ENCODE measurements at places on chromosomes 3 and 15.

DNA sequence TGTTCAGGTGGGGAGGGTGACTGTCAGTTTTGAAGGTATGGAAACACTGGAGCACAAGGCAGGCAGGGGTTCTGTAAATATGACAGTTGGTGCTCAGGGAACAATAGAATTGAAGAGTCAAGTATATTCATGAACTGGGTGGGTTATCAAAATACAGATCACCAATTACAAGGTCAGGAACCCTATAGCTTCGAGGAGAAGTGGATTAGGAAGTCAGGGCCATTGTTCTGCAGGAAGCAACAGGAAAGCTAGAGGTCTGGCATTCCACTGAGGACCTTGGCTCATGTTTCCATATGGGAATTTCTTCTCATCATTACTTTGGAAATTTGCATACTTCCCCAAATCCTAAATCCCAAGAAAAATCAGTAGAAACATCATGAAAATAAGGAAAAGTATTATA, 125.9 kb downstream of the MYRIP start:
- DNase-seq, result no peak

- DNase-seq, result no peak
Measured at GRCh38 chr3:5437783-5438323, 250.3 kb downstream of the EDEM1 start.

DNA sequence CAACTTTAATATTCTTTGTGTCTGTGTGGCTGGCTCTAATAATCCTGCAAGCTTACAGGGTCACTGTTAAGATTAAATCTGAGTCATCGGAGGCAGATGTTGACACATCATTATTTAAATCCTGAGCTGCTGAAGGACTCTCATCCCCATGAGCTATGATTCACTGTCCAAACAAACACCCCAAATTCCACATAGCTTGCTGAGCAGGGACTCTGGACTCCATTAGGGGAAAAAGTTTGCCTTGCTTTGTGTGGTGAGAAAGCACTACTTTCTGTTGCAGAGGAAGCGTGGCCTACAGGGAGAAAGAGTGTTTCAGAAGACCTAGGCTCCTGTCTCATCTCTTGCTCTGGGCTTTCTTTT, 213.7 kb downstream of the PDCD6IP start:
- no peak for DNase-seq

DNA sequence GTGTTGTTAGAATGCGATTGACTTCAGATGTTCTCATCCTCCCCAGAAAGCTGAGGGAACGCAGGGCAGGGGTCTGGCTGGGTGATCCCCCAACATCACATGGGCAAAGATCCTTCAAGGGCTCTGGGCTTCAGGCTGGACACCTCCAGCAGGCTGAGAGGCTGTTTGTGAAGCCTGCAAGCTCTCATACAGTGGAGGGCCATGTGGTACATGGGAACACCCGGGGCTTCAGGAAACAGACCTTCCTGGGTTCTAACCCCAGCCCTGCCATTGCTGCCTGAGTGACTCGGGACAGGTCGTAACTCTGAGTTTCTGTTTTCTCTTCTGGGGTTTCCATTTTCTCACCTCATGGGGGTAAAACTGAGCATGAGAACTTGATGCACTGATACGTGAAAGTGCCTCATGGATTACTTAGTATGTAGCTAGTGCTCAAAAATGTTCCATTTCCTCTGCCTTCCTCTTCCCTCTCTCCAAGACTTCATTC, 81.2 kb downstream of the TLE3 start:
- DNase-seq, result no peak

GRCh38 chr15:101495334-101496197, 6.1 kb upstream of the PCSK6 start:
- no peak for DNase-seq

DNA sequence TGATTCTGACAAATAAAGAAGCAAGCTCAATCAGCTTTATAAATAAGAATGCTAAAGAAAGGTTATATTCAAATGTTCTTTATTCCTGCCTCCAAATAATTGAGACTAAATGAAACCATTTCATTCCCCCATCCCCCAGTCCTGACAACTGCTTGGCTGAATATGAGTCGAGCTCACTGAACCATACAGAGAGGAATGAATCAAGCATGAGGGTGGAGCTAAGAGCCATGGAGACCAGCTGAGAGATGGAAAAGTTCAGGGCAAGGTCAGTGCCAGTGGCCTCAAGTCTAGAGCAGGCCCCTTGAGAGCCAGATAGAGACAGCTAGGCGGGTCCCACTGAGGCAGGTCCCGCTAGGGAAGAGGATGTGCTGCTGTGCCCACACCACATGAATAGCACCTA, 188.7 kb upstream of the EIF1B start:
- no peak for DNase-seq

- no peak for DNase-seq
Measured at GRCh38 chr15:59244337-59244736, 37.7 kb downstream of the LDHAL6B start.

DNA sequence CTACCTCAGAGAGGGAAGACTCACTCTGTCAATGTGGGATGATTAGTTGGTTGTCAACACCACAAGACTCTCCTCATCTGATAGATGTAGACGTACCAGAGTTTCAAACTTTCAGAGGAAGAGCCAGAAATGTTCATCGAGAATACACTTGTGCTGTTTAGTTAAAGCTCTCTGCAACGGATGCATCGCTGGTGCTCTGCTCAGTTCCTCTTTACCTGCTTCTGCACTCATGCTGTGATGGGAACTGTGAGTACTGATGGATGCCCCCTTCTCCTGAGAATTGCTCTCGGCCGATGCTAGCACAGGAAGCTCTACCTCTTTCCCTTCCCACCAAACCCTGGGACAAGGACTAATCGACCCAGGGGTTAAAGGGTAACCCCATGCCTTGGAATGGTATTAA, 51.8 kb upstream of the CCDC54 start:
- no peak for DNase-seq

DNA sequence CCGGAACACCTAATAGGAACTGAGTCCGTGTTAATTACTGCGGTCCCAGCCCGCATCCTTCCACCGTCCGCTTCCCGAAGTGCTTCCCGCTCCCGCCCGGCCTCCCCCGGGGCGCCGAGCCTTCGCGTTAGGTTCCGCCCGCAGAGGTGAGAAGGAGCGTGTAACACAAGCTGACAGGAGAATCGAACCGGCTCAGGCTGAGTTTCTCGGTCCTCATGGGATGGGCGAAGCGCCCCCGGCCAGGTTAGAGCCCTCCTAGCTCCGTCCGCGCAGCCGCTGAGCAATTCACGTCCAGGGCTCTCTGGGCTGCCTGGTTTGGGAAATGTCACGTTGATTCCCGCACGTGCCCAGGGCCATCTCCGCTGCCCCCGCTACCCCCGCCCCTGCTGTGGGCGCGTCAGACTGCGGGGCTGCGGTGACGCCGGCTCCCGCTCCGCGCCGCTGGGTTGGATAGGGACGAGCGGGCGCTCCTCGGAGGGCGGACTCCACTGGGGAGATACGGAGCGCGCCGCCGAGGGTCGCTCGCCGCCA, 954 bp downstream of the CLDN11 start:
- DNase-seq, result no peak

- DNase-seq, result no peak
Measured at GRCh38 chr15:98131924-98132323, 171.4 kb downstream of the ARRDC4 start.
